Activated T-cell treated with anti-CD3 and anti-CD28 coated beads for 48 hours (primary cell): ENCODE measurements at places on chromosomes 12 and 14.
A peak's percentile ranks its signal among the peaks of the same experiment; 100 is the strongest.

- DNase-seq = no peak
Observed at GRCh38 chr14:74610866-74611649, 979 bp downstream of the LTBP2 start.

- DNase-seq = no peak
Observed at GRCh38 chr12:56137853-56138571, 9.9 kb downstream of the ESYT1 start.

DNA sequence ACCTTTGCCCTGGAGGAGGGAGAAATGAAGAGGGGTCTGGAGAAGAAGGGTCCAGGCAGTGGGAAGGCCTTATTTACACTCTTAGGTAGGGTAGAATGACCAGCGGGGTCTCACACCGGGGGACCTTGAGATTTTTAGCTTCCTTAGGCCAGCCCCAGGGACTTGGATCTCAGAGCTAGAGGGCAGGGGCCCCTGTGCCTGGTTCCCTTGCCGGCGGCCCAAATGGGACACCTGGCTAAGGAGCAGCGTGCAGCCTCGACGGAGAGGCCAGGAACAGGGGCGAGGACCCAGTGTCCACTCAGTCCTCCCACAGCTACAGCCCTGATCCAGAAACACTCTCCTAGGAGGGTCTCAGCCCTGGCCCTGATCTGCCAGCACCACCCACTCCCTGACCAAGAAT, 41.8 kb downstream of the DIO3 start:
- no peak for DNase-seq

- no peak for DNase-seq
Observed at GRCh38 chr14:71527838-71528237, 404.4 kb upstream of the RGS6 start.

GRCh38 chr14:73751157-73751691, 37.0 kb upstream of the PNMA1 start:
- DNase-seq = no peak

DNA sequence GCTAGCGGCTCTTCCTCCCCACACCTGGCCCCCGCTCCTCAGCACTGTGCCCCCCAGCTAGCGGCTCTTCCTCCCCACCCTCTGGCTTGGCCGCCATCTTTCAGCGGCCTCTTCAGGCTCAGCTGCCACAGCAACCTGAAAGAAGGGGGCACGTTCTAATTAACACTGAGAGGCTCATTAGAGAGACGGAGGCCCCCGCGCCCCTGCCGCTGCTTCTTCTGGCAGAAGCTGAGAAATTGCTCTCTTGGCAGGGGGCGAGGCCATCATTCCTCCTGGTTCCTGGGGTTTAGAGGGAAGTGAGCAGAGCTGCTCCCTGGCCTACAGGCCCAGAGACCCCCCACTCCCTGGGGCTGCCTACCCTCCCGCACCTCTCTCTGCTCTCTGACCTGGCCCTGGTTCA, 64.4 kb downstream of the IQSEC3 start:
- DNase-seq = no peak

GRCh38 chr12:68959143-68959858, 26.3 kb upstream of the CPM start:
- DNase-seq = no peak

- no peak for DNase-seq
Observed at GRCh38 chr12:122659579-122659978, 43.6 kb downstream of the HCAR2 start.

DNA sequence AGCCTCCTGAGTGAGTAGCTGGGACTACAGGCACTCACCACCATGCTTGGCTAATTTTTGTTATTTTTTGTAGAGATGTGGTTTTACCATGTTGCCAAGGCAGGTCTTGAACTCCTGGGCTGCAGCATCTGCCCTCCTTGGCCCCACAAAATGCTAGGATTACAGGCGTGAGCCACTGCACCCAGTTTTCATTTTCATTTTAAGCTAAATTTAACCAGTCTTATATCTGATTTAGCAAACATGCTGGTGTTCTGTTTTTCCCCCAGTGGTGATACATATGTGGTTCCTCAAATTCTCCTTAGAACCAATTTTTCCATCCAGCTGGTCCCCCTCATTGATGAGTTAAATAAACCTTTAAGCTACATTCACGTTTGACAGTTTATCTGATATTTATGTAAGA, 43.8 kb upstream of the BICD1 start:
- DNase-seq = no peak

DNA sequence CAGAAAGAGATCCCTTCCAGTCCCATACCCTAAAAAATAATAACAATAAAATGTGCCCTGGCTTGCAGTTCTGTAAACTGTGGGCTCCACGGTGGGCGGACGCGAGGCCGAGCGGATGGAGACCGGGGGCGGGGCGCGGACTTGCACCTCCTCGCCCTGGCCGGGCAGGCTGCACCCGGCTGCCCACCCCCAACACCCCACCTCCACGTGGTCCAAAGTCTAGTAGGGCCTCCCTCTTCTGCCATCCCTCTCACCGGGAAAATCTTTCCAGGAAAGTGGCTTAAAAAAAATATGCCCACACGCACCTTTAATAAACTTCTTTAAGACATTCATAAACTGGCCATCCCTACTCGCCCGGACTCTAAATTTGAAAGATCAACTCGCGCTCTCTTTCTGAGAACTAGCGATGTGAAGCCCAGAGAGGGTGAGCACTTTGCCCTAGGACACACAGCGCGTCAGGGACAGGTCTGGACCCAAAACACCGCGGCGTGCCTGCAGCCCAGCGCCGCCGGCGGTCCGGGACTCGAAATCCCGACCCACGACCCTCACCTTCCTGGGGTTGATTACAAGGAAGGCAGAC, 1.9 kb upstream of the BCL11B start:
- DNase-seq = no peak

DNA sequence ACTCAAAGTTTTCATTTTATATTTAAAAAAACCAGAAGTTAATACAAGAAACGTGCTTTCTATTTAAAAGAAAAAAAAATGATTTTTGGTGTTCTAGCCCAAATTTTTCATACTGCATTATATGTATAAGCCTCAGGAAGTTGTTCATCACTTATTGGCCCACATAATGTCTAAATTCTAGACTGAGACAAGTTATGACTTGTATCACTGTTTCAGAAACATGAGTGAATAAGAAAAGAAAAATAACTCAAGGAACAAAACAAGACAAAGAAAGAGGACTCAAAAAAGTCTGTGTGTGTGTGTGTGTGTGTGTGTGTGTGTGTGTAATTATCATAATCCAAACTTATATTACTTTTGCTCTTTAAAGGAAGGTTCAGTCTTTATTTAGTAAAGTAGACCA, 929.8 kb downstream of the GALC start:
- no peak for DNase-seq

GRCh38 chr14:68513838-68514607, 278.8 kb downstream of the ZFP36L1 start:
- DNase-seq = no peak

DNA sequence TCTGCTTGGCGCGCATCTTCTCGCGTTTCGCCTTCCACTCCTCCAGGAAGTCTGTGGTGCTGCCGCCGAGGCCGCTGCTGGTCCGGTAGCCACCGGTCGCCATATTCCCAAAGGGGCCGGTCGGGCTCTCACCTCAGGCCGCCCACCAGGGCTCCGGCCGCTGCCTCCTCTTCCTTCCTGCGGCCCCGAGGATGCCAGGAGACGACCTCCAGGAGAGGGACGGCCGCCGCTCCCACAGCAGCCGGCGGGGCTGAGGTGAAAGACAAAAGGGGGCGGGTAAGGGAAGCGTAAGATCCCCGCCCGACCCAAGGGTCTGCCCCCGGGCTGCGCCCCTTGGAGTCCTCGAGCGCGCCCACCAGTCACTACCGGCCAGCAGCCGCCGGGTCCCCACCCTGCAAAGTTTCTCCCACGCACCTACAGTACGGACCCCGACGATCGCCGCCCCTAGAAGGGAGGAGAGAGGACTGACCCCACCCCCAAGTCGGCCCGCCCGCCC, 574 bp downstream of the PAWR start:
- DNase-seq = peak; percentile 3

DNA sequence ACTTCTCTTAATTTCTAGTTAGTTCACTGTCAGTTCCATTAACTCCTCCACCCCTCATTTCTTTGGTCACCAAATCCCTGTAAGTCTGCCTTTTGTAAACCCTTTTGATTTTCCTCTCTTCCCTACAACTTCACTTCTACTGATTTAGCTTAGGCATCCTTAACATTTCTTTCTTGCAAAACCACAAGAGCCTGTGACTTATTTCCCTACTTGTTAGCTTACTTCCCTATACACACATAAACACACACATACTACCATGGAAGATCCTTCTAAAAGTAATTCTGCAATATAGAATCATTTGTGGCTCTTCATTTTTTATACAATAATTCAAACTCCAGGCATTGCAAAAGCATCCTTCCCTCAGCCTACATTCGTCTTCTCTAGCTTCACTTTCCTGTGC, 494.3 kb upstream of the USP15 start:
- DNase-seq = no peak

GRCh38 chr14:92888896-92889295, 34.1 kb upstream of the CHGA start:
- no peak for DNase-seq

- no peak for DNase-seq
Observed at GRCh38 chr12:22286569-22286968, 47.9 kb downstream of the ST8SIA1 start.

GRCh38 chr12:68449196-68449595, 117.0 kb upstream of the MDM1 start:
- no peak for DNase-seq

DNA sequence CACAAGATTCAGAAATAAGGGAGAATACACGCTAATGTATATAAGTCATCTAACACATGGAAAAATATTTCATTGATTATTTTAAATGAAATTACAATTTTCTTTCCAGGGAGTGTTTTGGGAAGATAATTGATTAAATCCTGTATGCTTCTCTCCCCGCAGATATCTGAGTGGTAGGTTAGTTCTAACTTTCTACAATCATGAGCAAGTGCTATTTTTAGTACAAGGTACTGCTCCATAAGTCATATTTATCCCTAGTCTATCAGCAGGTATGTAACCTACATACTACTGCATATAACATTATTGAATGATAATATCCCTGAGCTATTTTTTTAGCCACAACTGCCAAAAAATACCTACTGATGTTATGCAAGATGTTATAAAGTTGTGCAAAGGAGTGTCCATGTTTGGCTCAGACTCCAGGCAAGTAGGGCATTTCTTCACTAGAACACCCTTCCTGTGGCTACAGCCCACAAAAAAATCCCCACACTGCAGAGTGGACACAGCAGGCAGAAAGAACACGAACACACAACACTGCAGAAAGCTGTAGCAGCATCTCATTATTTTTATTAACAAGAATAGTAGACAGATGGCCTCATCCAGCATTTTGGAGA, 87.0 kb downstream of the SEC23A start:
- no peak for DNase-seq

DNA sequence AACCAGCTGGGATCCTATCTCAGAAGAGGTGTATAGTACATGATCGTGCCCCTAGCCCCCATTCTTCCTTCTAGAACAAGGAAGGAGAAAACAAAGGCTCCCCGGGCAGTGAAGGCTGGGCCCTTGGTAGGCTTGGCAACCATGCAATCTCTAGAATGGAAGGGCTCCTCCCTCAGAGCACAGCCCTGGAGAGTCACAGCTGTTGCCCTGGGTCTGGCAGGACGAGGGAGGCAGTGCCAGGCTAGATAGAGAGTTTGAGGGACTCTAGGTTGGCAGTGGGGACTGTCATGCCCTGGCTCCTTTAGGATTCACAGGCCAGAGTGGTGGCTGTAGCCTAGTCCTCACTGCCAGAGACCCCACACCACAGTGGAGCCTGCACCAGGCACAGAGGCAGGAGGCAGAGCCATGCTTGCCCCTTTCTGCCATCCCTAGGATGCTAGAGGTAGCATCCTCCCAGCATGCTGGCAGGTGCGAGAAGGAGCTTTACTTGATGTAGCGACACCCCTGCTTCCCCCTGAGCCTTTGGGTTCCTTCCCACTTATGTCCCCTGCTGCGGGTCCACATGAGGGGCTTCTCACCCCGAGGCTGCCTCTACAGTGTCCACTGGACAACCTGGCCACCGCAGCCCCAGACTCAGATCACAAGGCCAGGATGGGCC, 33.4 kb upstream of the CIPC start:
- no peak for DNase-seq
